Panc1 (cell line): ENCODE measurements at places on chromosomes 7 and 10. TPM values are rescaled to one million over a fixed set of nuclear protein-coding genes. Genes with fewer than 3 reads are reported as not detected.

OR9A4 gene
- not detected for total RNA-seq

NT5C3A gene
- 29.1 TPM for total RNA-seq

DNA sequence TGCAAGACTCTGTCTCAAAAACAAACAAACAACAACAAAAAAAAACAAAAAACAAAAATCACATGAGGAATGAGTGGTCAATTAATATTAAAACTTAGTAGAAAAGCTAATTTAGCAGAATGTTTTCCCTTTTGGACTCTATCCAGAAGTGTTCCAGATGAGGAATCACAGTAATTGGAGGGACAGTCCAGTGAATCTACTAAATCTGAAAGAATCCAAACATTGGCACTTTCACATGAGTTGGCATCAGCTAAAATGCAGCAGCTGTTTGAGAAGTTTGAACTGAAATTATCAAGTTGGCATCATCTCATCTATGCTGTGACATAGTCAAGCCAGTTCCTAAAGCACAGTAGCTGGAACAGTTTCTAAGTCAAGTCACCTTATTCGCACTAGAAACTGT lies 367.8 kb downstream of the PPP1R3A start:
- no peak for DNase-seq

GRCh38 chr7:37040330-37040729 lies 316.0 kb upstream of the AOAH start:
- no peak for DNase-seq
